ENCODE measurements at places on chromosomes 12 and 14.
A peak's percentile ranks its signal among the peaks of the same experiment; 100 is the strongest.

DNA sequence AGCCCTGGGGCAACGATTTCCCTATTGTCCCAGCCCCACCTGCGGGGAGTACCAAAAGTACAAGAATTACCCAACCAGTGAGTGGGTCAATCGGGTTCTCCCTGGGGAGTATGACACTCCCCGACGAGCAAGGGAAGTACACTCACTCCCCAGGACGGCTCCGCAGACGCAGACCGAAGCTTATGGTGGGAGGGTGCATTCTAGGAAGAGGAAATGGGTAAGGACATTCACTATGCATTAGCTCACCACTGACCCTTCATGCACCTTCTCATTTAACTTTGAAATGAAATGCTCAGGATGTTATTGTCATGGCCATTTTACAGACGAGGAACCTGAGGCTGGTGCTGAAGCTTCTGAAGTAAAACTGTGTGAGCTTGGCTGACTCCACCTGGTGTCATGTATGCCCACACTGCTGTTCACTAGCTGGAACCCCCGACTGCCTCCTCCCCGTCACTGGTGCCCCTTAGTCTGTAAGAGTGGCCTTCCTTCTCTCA is 45.8 kb upstream of the TMED10 start:
- H3K27ac ChIP-seq: no peak overlapping the region
- H3K36me3 ChIP-seq: no peaks in the 10 kb centered on the region
- no peaks in the 10 kb centered on the region for H3K4me1 ChIP-seq
- no peak for DNase-seq

DNA sequence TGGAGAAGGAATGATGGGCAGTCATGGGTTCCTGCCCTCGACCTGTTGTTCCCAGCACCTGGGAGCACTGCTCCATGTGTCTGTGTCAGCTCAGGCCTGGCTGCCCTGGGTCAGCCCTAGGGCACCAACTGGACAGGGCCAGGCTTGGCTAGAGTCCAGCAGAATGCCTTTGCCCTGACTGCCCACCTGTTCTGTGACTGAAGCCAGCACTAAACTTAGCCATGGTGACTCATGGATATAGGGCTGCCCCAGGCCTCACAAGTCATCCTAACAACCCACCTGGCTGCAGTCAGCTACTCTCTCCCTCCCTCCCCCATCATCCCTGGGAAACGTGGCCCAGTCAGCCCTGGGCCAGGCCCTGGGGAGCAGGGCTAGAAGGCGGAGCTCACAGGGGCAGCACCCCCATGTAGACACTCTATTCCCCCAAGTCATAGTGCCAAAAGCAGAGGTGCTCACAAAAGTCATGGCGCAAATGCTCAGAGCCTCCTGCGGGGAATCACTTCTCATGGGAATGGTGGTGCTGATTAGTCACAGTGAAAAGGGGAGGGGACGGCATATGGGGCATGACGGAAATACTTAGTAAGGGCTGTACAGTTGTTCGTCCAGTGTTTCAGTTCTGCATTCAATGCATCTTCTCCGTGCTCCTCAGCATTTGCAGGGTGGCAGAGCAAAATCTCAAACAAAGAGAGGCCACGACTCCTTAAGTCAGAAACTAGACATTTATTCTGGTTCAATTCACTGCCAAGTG is 52.0 kb upstream of the NTF3 start:
- H3K27ac ChIP-seq: no peak overlapping the region
- H3K27me3 ChIP-seq: no peaks in the 10 kb centered on the region
- no peaks in the 10 kb centered on the region for H3K36me3 ChIP-seq
- H3K4me1 ChIP-seq: no peaks in the 10 kb centered on the region

GRCh38 chr12:91529829-91530228 is 347.2 kb upstream of the DCN start:
- H3K27me3 ChIP-seq: no peaks in the 10 kb centered on the region
- H3K4me1 ChIP-seq: no peaks in the 10 kb centered on the region
- H3K36me3 ChIP-seq: no peaks in the 10 kb centered on the region
- H3K4me3 ChIP-seq: no peak overlapping the region

DNA sequence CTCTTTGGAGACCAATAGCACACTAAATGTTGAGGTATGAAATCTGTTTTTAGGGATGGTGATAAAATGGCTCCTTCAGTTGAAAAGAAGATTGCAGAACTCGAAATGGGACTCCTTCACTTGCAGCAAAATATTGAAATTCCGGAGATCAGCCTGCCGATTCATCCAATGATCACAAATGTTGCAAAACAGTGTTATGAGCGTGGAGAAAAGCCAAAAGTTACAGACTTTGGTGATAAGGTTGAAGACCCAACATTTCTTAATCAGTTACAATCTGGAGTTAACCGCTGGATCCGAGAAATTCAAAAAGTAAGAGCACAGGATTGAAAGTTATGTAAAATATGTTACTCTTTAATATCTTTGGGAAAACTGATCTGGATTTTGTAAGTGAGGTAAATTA is 15.3 kb downstream of the DYNC1H1 start:
- no peak for DNase-seq
- H3K4me3 ChIP-seq: no peak overlapping the region
- peaks cover 11% of the 10 kb centered on the region for H3K4me1 ChIP-seq
- no peaks in the 10 kb centered on the region for H3K27me3 ChIP-seq
- peak overlapping the region; percentile 35 for H3K27ac ChIP-seq

- 0 out of 2 replicates have a peak overlapping the region, but pooled peaks have one; percentile 7 for H3K27ac ChIP-seq
- no peaks in the 10 kb centered on the region for H3K27me3 ChIP-seq
- no peak for DNase-seq
- H3K4me3 ChIP-seq: no peak overlapping the region
These were observed 7.2 kb downstream of the PCBP2 start for GRCh38 chr12:53459097-53459496.

DNA sequence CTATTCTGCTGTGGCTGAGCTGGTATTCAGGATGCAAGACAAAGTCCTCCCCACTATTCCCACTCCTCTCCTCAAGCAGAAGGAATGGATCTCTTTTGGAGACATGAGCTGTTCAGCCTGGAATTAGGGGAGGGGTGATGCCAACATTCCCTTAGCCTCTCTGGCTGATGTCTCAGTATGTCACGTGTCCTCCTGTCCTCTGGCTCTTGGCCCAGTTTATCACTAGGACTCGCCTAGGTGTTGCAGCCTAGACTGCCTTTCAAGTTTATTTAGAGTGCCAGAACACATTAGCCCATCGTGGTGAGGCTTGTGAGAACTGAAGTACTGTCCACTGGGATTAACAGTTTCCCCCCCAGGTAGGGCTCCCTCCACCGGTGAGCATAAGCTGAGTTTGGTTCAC is 239.9 kb upstream of the MIS18BP1 start:
- H3K27me3 ChIP-seq: no peaks in the 10 kb centered on the region
- H3K36me3 ChIP-seq: no peaks in the 10 kb centered on the region
- no peak overlapping the region for H3K27ac ChIP-seq
- H3K4me1 ChIP-seq: no peaks in the 10 kb centered on the region

Measured in Panc1 (cell line).